ENCODE measurements at places on chromosomes 6 and 20.

GRCh38 chr20:561437-562231, 18.0 kb upstream of the CSNK2A1 start:
- no peak for DNase-seq

- DNase-seq: no peak
These were observed 163.1 kb downstream of the IBTK start for GRCh38 chr6:82084324-82084920.

DNA sequence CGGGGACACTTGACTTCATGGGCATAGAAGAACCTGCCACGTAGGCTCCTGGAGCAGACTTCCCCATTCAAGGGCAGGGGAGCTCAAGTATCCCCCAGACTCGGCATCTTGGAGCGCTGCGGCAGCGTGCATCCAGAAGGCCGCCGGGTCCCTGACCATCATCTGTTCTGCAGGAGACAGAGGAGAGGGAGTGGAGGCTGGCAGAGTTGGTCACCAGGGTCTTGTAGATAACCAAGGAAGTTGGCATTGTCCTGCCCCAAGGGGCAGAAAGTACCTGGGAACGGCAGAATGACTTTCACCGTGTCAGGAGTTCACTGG, 82.8 kb downstream of the TCP11 start:
- no peak for DNase-seq

DNA sequence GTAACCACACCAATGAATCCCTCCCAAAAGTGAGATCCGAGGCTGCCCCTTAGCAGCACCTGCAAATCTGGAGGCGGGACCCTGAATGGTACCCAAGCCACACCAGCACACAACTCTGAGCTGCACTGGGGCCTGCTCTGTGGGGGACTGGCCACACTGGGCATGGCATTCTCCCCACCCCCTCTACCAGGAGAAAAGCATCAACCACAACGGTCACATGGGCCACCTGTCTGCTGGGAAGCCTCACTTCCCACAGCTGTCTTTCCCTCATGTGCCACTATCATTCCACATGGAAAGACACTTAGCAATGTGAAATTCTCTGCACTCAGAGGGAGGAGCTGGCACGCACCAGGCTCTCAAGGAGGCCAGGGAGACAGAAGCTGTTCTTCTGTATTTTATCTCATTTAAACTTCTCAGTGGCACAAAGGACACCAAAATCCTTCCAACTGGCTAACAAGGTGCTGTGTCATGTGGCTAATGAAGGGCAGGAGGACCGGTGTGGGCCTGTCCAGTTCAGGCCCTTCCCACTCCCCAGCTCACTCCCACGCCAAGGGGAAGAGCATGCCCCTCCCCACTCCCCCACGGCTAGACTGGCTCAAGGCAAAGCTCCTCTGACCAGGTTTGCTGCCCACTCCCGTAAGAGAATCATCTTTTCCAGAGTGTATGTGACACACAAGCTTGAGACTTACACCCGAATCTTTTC, 19.0 kb downstream of the YTHDF1 start:
- DNase-seq: no peak

- DNase-seq: no peak
These were observed 25.0 kb upstream of the NELFCD start for GRCh38 chr20:58956078-58956477.

GRCh38 chr6:168118935-168119334, 39.9 kb upstream of the FRMD1 start:
- no peak for DNase-seq

DNA sequence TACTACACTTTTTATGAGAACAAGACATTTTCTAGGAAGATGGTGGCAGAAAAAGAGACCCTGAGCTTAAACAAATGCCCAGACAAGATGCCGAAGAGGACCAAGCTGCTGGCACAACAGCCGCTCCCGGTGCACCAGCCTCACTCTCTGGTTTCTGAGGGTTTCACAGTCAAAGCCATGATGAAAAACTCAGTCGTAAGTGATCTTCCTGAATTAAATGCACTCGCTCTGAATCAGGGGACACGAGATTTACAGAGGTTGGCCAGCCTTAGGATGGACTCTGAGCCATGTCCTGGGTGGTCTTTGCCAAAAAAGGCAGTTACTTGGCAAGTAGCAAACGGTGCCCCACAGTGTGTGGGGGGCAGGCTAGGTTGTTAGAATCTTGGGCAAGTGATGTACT, 423 bp downstream of the PACRG start:
- DNase-seq: no peak

- no peak for DNase-seq
These were observed 76.3 kb downstream of the CDK19 start for GRCh38 chr6:110738899-110739365.

DNA sequence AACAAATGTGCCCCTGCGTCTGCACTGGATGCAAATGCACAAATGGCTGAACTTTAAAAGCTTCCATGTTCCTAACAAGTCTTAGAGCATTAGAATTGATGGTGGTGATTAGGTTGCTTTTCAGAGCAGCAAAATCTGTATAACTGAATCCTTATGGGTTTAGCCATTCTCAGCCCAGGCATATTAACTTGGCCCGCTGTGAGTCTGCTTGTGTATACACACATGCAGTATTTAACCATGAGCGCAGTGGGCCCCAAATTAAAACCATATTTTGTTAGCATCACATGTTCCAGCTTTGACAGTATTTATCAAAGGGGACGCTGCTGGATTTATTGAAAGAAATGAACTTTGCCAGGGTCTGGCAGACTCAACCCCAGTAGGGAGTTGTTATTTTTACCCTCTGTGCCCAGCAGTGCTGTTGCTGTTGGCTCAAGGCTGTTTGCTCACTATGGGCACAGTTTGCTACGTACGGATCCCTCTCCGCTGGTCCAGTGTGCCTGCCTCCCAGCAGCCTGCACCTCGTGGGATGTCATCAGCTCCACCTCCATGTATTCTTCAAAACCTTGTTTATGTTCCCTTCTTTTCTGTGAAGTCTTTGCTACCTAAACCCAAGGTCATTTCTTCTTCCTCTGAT, 144.7 kb downstream of the QRSL1 start:
- no peak for DNase-seq

GRCh38 chr6:10429638-10430427, 15.0 kb upstream of the TFAP2A start:
- no peak for DNase-seq

DNA sequence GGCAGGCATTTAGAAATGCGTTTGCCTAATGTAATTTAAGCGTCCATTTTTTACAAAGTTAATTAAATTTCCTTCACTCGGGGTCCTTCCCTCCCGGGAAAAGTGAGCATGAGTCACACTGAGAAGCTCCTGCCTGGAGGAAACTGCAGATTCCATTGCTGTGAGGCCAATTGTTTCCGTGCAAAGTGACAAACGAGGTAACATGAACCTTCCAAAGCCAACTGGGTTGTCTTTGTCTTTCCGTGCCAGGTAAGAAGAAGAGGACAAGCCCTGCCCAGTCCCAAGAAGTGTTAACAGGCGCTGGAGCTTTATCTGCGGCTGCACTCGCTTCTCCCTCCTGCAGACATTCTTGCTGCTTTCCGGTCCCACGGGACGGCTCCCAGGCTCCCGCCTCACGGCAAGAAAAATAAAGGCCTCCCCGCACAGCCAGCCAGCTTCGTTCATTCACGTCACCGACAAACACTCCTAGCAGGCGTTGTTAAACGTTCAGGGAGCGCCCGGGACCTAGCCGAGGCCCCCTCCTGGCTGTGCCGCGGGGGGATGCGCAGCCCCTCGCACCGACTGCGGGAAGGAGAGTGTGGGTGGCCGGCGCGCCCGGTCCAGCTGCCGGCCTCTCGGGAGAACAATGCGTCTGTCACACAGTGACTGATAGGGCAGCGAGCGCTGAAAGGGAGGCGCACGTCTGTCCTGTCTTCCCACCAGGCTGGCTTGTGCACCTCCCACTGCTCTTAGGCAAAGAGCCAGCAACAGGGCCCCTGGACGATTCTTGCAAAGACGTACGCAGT, 61.5 kb upstream of the HDDC2 start:
- peak; percentile 78 for DNase-seq

GRCh38 chr20:549722-550496, 6.3 kb upstream of the CSNK2A1 start:
- DNase-seq: no peak
